Suppressor macrophage treated with lipopolysaccharide for 4 hours (primary cell): ENCODE measurements at places on chromosomes 2 and 18.

GRCh38 chr2:102350137-102350793 is 5.3 kb upstream of the IL18R1 start:
- DNase-seq = no peak

- no peak for DNase-seq
Measured at GRCh38 chr2:176087330-176088047, 3.7 kb upstream of the EVX2 start.

GRCh38 chr18:9858642-9859041 is 27.1 kb upstream of the TXNDC2 start:
- DNase-seq = no peak

DNA sequence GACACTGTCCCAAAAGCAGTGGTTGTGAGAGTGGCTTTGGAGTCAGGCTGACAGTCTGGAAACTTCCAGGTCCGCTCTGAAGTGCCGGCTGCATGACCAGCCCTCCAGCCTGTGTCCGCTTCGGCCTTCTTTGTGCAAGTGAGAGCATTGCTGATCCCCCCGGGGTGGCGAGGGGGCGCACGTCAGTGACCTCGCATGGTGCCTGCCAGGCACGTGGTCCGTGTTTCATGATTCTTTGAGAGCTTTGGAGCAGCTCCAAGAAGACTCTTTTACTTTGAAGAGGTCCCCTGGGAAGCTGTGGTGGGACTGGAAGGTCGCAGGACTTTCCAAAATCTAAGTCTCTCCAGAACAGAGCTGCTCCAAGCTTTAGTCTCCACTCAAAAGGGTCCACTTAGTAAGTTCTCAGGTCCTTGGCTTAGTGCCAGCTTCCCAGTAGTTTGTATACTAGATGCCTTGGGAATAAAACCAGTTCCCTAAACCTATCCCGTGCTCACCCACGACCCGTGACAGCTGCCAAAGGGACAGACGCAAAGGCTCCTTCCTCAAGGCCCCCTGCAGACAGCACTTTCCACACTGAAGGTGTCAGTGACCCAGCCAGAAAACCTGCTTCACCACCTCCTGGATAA is 68.8 kb downstream of the ADI1 start:
- no peak for DNase-seq

- DNase-seq = no peak
Measured at GRCh38 chr18:48640566-48641270, 101.9 kb downstream of the CTIF start.

DNA sequence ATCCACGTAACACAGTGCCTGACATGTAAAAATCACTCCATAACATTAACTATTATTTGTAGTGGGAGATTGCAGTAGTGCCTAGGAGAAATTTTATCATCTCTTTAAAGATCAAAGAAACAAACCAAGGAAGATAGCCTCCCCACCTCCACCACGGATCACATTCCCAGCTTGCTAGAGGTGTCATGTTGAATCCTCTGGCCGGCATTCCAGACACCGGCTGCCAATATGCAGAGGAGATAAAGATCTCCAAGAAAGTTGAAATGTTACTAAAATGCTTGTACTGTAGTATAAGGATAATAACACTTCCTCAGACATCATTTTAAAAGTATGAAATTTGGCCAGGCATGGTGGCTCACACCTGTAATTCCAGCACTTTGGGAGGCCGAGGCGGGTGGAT is 6.1 kb upstream of the ATG16L1 start:
- no peak for DNase-seq
